ENCODE measurements at places on chromosomes 5 and 9.

DNA sequence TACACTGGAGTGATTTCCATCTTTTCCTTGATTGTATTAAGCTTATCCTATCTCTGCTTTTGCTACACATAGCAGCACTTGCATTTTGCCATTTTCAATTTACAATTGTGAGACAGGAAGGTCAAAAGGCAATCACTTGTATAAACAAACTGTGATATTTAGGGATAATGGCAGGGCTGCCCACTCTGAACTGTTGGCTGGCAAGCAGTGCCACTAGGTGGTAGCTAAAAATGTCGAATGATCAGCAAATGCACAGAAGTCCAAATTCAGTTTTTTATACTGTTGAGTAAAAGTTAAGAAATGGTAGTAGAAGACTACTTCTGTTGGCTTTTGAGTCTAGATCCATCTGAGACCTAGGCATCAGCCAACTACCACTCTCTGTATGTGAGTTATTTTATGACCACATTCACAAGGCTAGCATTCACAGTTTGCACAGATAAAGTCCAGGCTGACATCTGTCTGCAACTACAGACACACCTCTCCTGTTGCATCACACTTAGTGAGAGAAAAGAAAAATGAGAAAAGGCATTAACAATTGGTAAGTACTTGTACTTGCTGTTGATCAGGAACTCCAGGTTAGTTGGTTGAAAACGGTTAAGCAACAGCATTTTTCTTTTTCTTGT is 108.8 kb upstream of the ASTN2 start:
- DNase-seq, result no peak

DNA sequence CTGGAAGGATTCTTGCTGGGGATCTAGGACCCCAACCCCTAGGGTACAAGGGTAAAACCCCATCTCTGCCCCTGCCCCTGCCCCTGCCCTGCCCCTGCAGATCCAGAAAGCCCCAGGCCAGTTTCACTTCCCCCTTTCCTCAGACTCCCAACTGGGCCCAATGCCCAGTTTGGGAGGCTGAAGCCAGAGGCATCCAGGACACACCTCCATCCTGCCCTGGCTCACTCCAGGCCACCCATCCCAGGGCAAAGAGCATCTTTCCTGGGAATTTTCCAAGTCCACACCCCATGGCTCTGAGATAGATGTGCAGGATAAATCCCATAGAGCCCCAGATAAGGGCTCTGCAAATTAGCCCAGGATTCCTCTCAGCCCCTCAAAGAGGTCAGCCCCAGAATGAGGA is 17.4 kb downstream of the CNTFR start:
- DNase-seq, result no peak

- no peak for DNase-seq
Measured at GRCh38 chr5:1807451-1808185, 6.4 kb downstream of the NDUFS6 start.

- no peak for DNase-seq
Measured at GRCh38 chr9:127467621-127468020, 16.3 kb downstream of the LRSAM1 start.

GRCh38 chr5:130479045-130479804 is 575.0 kb downstream of the CHSY3 start:
- DNase-seq, result no peak

DNA sequence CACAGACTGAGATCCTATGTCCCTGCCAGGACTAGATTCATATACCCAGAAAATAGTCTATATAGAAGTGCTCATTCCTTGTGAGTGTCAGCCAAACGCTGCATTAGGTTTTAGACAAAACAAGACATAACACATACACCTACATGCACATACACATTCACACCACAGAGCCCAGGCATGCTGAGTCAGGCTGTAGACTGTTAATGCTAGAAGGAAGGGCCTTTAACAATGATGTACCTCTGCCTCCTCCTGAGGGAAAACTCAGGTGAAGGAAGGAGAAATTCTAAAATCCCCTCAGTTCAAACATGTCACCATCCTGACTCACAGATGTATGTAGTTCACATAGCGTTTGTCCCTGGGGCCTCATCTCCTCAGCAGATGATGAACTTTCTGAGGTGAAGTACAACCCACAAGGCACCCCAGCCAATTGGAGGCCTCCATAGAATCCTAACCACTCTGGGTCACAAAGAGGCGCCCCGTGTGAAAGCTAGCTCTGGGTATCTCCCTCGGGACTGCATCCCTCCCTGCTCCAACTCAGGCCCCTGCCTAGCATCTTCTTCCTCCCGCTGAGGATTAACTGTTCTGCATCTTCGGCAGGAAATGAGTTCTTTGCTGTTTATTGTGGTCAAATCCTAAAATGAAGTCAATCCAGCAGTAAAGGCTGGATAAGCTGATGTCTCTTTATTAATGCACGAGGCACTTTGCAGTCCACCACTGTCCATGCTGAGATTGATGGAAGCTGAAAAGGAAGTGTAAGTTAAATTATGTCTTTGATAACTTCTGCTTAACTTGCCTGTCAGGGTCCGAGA is 40.8 kb upstream of the FSTL4 start:
- DNase-seq, result no peak

- DNase-seq, result no peak
Measured at GRCh38 chr5:53123702-53124101, 14.1 kb upstream of the MOCS2 start.

GRCh38 chr9:132142924-132143323 is 18.9 kb upstream of the NTNG2 start:
- no peak for DNase-seq

- no peak for DNase-seq
Measured at GRCh38 chr5:123472150-123472924, 39.6 kb upstream of the CSNK1G3 start.

DNA sequence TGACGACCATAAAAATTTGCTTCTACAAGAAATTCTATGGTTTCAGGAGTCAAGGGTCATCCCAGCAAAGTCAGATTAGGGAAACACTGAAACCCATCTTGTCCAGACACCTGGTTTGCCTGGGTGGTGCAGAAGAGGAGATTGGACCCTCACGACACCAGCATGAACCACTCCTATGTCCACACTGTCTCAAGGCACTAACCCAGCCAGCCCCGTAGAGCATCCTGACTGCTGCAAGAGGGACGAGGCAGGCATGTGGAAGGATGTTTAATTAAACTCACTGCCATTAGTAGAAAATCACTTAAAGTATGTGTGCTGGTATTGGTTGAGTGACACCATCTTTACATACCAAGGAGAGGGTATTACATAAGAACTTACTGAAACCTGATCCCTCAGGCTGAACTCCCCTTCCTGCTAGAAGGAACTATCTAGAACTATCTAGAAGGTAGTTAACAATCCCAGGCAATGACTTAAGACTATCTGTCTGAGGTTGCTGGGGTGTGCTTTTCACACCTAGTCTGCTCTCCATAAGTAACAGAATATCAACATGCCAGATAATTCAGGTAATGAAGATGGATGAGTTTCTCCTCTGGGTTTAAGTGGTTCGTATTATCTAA is 93.6 kb downstream of the SEMA6A start:
- no peak for DNase-seq

DNA sequence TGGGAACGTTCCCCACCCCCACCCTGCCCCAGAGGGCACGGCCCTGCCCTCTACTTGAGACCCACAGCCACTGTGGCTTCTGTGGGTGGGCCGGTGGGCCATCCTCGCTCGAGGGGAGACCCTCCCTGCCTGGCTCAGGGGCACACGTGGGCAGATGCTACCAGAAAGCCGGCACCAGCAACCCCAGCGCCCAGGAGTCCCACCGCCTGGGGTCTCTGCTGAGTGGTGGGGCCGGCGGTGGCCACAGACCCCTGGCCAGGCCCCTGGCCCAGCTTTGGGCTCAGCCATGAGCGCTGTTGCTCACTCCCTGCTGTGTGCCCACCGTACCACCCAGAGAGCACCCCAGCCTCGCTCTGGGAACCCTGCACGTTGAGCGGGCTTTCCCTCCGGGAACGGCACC is 16.5 kb upstream of the NRARP start:
- DNase-seq, result no peak

- no peak for DNase-seq
Measured at GRCh38 chr9:124849801-124850200, 3.5 kb upstream of the WDR38 start.

DNA sequence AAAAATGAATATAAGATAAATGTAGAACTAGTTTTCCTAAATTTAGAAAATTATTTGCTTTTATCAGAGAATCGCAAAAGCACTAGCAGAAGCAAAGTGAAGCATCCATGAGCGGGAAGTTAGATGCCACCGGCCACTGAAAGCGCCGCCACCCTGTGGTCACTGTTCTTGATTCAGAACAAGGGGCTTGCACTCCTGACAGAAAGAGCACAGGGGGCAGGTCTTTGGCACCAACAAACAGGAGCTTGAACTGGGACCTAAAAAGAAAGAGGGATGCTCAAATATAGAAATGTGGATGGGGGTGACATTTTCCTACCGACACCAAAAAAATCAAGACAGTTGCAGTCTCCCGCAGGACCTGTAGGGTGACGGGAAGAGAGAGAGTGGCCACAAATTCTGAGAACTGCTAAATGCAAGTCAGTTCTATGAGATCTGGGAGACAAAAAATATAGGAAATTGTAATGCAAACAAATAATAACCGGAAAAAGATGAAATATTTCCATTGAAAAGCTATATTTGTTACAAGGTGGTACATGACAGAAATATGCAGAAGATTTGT is 144.3 kb downstream of the CDH12 start:
- DNase-seq, result no peak

- DNase-seq, result no peak
Measured at GRCh38 chr5:156327296-156327695, 332 bp downstream of the SGCD start.

Measured in GF-D8 (cell line).